ENCODE measurements at places on chromosomes 16 and 17.

DNA sequence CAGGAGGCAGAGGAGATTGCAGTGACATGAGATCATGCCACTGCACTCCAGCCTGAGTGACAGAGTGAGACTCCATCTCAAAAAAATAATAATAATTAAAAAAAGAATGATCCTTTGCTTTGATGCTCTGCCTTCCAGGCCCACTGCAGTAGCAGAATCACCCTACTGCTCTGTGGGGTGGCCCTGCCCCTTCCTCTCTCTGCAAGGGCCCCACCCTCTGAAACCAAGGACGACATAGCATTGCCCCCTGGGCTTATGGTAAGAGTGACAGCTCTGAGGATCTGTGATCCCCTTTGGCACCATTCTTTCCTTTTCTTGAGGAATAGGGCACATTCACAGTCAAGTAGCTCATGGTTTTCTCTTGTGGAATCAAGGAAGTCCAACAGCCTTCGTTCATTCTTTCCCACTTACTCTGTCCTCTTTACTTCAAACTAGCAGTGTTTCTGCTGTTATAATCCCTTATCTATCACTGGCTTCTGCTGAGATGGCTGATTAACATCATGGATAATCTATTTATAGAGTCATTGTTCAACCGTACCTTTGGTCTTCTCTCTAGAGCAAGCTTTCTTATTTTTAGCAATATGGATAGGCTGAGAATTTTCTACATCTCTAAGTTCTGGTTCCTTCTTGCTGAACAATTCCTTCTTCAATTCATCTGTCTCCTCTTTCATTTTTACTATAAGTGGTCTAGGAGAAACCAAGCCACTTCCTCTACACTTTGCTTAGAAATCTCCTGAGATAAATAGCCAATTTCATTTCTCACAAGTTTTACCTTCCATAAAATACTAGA, 14.1 kb downstream of the RAD51C start:
- no peak for DNase-seq

- DNase-seq: no peak
Observed at GRCh38 chr16:11649276-11649675, 19.0 kb upstream of the SNN start.

DNA sequence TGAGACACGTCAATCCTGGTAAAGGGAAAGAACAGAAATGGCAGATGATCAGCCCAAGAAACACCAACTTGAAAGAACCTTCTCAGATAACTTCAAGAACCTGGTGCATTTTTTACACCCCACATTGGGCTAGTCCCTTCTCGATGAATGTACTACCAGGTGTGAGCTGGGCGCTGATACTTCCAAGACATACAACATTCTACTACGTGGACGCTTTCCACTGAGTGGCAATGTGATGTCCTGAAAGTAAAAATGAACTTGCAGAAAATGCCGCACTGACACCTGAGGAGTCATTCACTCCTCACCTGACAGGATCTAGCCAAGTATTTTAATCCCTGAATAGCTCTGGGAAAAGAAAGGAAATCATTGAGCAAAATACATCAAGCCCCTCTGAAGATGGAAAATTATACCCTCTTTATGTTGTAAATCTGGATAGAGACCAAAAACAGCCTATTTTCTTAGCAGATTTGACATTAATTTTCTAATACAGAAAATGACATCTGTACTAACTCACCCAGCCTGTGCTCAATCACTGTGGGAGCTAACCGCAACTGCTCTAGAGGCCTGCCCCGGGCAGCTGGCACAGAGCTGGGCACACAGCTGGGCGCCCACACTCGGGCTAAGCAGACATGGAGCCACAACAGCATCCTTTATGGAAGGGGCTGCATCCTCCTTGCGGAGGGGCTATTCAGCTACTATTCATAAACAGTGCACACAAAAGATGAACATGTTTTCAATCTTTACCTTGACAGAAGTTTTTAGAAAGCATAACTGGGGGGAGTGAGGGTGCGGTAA, 16.2 kb downstream of the SNN start:
- no peak for DNase-seq

DNA sequence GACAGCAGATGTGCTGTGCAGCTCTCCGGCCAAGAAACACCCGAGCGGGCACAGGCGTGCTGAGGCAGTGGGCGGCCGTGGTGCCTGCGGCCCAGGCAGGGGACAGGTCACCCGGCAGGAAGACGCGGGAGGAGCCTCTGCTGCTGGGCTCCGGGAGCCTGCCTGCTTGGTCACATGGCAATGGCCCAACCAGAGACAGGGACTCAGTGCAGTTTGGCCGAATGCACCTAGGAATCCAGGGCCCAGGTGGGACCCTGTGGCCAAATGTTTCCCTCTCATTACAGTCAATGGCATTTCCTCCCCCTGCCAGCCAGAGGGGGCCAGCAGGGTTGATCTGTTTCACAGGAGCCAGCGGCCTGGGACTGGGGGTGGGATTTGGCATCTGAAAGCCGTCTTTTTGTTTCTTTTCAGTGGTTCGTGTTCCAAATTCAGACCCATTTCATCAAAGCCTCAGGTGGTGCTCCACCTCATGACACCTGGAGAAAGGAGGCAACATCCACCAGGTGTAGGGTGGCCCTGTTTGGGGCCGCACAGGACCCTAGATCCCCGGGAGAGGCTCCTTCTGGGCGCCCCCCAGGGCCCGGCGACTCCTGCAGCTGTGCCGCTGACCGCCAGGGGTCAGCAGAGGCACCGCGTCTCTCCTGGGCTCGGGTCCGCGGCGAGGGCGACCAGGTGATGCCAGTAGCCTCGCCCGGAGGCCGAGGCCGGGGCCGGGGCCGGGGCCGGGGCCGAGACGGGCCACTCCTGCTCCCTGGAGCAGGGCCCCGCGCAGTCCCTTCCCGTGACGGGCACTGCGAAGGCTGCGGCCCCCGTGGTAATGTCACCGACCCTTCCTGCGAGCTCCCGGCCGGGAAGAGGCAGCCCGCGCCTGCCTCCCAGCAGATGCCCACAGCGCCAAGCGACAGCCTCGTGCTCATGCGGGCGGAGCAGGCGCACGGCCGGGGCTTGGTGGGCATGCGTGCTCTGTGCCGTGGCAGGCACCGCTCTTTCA, 118.5 kb downstream of the C16orf78 start:
- DNase-seq: no peak

DNA sequence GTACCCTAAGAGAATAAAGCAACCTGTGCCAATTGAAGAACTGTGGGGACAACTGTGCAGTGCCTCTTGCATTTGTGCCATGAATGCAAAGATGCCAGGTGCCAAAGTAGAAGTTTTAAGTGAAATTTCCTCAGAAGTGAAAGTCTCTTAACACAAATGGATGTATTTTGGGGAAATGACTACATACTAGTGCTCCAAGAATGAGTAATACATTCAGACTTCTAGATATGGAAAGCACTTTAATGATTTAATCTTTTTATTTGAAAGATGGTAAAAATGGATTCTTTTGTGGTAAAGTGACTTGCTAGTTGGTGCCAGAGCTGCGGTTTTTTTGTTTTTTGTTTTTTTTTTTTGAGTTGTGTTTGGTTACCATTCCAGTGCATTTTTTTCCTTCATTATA, 15.0 kb downstream of the UTP18 start:
- DNase-seq: no peak

- DNase-seq: no peak
Observed at GRCh38 chr17:51819341-51820219, 338.9 kb downstream of the CA10 start.

- peak; percentile 55 for DNase-seq
Observed at GRCh38 chr17:29115961-29116803, 64.0 kb downstream of the MYO18A start.
